Esophagus mucosa (tissue), 1 donor: ENCODE measurements at places on chromosomes 2 and 18. TPM values are rescaled to one million over a fixed set of nuclear protein-coding genes. Genes with fewer than 3 reads are reported as not detected.

DNA sequence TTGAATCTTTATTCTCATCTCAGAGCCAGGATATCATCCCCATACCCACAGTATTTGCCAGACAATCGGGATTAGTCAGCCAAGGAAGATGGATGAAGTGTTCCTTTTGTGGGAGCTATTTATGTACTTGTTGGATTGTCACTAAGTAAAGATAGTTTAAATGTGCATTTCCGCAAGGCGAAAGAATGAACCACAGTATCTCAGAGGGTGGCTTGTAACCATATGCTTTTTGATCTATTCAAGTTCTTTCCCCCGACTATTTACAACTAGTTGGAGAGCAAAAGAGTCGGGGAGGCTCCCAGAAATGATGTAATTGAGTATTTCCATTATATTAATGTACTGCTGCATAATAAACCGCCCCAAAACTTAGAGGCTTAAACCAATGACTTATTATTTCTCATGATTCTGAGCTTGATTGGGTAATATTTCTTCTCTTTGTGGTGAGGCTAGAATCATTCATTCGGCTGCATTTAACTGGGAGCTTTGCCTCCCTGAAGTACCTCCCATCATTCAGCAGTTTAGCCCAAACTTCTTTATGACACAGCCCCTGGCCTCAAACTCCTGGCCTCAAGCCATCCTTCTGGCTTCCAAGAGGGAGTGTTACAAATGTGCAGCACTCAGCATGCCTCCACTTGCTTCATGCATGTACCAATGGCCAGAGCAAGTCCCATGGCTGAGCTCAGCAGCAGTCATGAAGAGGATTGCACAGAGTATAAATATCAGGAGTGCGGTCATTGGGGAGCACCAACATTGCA is 423.7 kb downstream of the METTL4 start:
- ATAC-seq, result peak; percentile 97

The RBM43 gene
- total RNA-seq, result 3.1 TPM

- no peak for ATAC-seq
Measured at GRCh38 chr2:215727507-215728503, 285.5 kb downstream of the MREG start.

The CRYBA2 gene
- not detected for total RNA-seq

The AAMP gene
- total RNA-seq, result 67.0 TPM
